ENCODE measurements at places on chromosomes 12 and 14.

GRCh38 chr12:110007881-110008280 is 8.7 kb downstream of the ANKRD13A start:
- no peak for DNase-seq

DNA sequence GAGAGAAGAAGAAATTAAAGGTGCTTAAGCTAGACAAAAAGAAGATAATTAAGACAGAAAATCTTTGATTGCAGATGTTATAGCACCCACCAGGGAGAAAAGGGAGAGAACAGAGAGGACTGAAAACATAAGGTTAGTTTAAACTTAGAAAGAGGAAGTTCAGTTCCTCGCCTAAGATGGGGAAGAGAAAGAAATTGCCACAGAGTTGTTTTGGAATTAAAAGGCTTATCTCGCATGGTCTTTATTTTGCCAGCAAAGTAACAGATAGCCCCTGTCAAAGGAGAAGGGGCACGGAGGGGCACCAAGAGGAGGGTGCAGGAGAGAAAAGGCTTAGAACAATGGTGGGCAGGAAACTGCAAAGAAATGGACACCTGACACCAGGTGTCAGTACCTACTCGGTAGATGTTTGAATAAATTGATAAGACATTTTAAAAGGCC is 17.8 kb upstream of the OXA1L start:
- DNase-seq = peak; percentile 53

- no peak for DNase-seq
Measured at GRCh38 chr12:70641691-70642090, 4.5 kb upstream of the PTPRB start.

GRCh38 chr12:55065535-55065934 is 45.8 kb downstream of the NEUROD4 start:
- no peak for DNase-seq

GRCh38 chr12:32692358-32692757 is 13.3 kb downstream of the DNM1L start:
- DNase-seq = no peak

DNA sequence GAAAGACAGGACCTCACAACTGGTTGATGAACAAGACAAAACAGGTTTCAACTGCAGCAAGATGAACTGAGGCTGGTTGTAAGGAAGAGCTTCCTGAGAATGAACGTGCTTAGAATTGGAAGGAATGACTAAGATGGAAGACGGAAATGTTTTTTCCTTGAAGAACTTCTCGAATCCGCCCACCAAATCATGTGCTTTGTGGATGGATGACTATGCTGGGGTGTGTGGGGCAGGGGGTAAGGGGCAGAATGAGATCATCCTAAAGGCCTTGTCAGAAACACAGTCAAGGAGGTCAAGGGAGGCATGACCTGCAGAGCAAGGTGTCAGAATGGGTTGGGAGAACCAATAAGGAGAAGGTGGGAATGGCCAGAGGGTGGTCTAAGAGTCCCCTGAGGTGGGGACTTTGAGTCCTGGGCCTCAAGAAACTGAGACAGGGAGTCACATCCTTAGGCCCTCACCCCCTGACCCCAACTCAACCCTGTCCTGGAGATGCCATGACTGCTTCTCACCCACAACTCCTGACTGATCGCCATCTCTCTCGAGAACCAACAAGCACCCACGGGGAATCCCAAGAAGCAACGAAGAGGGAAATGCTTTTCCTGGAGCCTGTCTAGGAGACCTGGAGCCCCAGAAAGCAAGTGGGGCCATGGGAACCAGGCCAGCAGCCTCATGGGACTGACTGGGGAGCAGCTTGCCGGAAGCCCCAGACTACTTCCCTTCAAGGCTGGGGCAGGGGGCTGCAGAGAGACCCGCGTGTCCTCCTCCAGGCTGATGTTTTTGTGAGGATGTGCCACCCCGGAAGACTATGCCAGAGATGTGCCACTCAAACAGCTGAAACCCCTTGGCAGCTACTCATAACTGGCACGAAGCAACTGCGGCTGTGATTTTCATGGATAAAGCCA is 84.0 kb downstream of the ACTN1 start:
- no peak for DNase-seq

- DNase-seq = no peak
Measured at GRCh38 chr12:68269779-68270178, 16.4 kb upstream of the IL22 start.

- no peak for DNase-seq
Measured at GRCh38 chr14:51600658-51601057, 51.1 kb upstream of the FRMD6 start.

- DNase-seq = no peak
Measured at GRCh38 chr14:28966416-28967233, 200.0 kb downstream of the FOXG1 start.

DNA sequence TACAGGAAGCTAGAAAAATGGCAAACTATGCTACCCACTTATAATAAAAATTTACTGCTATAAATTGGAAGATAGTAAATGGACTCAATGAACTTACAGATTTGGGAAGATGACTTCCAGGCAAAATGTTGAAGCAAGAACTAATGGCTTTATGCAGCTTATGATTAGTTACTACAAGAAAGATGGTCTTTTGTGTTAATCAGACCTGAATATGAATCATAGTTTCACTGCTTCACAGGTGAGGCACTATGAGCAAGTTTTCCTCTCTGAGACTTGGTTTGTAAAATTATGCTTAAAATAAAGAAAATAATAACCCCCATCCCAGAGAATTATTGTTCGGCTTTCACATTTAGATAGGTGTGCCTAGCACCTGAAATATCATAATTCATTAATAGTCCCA is 19.8 kb upstream of the DCN start:
- no peak for DNase-seq

GRCh38 chr12:91381309-91381804 is 198.7 kb upstream of the DCN start:
- DNase-seq = peak; percentile 12

GRCh38 chr12:113246478-113247122 is 25.3 kb downstream of the TPCN1 start:
- DNase-seq = no peak

- no peak for DNase-seq
Measured at GRCh38 chr12:20445687-20446086, 77.3 kb downstream of the PDE3A start.

GRCh38 chr12:76551482-76551888 is 8.1 kb downstream of the OSBPL8 start:
- DNase-seq = no peak

DNA sequence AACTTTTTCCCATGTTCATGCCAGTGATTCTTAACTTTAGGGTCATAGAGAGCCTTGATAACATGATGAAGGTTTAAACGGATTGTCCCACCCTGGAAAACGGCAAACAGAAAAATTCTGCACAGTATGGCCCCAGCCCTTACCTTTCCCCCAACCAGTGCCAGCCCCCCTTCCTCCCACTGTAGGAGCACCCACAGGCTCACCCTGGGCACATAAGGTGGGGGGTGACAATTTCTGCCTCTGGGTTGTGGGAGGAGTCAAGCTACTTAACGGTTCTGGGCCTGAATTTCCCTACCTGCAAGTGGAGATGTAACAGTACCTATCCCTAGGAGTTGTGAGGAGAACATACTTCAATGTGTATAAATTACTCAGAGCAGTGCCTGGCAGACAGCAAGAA is 18.0 kb downstream of the XRCC3 start:
- no peak for DNase-seq

- DNase-seq = no peak
Measured at GRCh38 chr12:49562831-49563230, 5.1 kb downstream of the MCRS1 start.

GRCh38 chr14:26377150-26377549 is 220.7 kb downstream of the NOVA1 start:
- no peak for DNase-seq

- DNase-seq = no peak
Measured at GRCh38 chr14:59296508-59296907, 108.0 kb downstream of the DAAM1 start.

DNA sequence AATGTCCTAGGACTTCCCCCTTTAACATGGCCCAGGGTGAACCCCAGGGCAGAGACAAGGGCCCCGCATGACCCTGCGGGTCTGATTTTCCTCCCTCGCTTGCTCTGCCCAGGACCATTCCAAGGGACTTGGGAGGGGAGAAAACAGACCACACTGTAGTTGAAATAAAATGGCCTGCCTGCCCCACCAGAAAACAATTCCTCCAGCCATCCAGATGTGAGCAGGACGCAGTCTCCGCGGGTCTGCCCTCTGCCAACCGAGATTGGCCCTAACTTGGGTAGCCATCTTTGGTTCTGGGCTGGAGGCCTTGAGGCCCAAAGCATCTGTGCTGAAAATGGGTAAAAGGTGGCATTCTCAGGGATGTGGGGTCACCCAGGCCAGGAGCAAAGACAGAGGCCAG is 75.5 kb downstream of the RFLNA start:
- DNase-seq = no peak

- no peak for DNase-seq
Measured at GRCh38 chr14:75138492-75138891, 11.6 kb upstream of the NEK9 start.

- DNase-seq = peak; percentile 61
Measured at GRCh38 chr14:101791919-101792572, 30.5 kb downstream of the PPP2R5C start.

GRCh38 chr12:43292699-43293098 is 259.3 kb downstream of the ADAMTS20 start:
- no peak for DNase-seq

- DNase-seq = no peak
Measured at GRCh38 chr14:71996610-71997009, 64.4 kb downstream of the RGS6 start.

GRCh38 chr12:5280086-5280485 is 151.8 kb upstream of the NTF3 start:
- DNase-seq = no peak

DNA sequence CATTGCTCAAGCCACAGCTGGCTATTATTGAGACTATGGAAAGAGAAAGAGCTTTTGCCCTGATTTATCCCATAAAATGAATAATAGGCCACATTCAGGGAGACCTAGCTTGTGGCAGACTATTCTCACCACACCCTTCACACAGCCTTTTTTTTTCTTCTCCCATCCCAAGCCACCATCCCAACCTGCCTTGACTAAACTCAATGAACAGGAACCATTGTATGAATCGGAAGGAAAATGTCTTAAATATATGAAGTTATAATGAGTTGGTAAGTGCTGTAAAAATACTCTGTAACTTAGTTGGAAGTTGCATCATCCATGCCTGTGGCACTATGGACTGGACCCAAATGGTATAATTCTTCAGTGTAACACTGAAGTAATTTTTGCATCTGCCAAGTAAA is 338.4 kb downstream of the RAD51B start:
- no peak for DNase-seq

- DNase-seq = no peak
Measured at GRCh38 chr12:26359576-26359975, 164.2 kb downstream of the SSPN start.

DNA sequence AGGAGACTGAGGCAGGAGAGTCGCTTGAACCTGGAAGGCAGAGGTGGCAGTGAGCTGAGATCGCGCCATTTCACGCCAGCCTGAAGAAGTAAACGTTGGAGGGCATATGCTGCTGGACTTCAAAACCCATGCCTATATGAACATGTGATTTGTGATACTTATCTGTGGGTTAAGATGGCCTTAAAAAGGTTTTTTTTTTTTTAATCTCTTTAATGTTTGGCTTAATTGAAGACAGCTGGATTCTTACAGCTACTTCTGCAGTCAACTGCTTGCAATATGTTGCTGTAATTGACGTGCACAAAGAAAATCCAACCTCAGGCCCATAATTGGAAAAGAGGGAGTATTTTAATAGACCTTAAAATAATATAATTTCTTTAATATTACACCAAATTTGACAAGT is 1.5 kb upstream of the B3GNT4 start:
- no peak for DNase-seq

DNA sequence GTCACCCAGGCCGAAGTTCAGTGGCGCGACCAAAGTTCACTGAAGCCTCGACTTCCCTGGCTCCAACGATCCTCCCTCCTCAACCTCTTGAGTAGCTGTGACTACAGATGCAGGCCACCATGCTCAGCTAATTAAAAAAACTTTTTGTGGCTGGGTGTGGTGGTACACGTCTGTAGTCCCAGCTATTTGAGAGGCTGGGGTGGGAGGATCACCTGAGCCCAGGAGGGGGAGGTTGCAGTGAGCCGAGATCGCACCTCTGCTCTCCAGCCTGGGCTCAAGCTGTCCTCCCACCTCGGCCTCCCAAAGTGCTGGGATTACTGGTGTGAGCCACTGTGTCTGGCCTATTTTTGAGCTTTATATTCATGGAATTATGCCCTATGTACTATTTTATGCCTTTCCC is 18.1 kb upstream of the RAD52 start:
- no peak for DNase-seq

- no peak for DNase-seq
Measured at GRCh38 chr12:120588948-120589930, 8.0 kb upstream of the POP5 start.

DNA sequence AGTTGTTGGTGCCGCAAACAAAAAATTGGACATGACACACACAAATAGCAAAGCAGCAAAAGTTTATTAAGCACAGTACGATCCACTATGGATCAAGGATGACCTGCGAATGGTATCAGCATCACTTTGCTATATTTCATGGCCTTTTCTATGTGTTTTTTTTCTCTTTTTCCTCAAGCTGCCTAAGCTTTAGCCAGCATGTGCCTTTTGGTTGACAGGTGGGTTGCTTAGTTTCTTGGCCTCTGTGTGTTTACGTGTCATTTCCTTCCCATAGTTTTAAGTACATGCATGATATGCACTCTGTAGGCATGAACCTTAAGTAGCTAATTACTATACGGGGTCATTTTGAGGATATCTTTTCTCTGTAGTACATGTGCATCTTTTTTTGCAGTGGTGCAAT is 9.8 kb downstream of the CD4 start:
- DNase-seq = no peak

DNA sequence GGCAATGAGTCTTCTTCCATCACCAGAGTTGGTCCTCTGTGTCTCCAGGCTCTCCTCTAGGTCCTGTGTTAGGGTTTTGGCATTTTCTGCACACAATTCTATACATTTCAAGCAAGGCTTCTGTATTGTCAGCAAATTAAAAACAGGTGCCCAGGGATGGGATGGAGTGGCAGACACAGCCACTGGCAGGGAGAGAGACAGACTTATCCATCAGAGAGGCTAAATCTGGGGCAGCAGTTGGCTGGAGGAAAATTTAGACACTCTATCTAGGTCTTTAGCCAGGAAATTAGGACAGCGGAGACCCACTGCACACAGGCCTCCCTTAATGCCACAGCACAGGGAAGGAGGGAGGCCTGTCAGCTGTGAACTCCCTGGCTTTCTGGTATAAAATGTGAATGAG is 20.2 kb downstream of the PLEKHD1 start:
- DNase-seq = no peak

DNA sequence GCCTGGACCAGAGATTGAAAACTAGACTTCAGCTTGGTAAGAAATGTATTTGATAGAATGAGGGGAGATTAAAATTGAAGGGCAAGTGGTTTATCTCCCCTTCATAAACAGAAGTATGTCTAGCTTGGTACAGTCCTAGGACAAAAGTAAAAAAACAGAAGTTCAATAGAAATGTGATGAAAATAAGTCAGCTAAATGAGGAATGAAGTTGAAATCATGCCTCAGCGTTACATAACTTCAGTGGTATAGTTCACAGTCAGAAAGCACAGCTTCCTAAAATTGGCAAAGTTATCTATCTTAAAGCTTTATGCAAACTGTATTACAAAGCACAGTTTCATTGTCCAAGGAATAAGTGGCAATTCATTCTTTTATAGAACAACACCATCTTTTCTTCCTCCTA is 90.2 kb upstream of the SYT10 start:
- no peak for DNase-seq

- DNase-seq = no peak
Measured at GRCh38 chr12:52901715-52902541, 2.9 kb downstream of the KRT8 start.

Data from GM13976 (cell line).